NCI-H1048 (cell line): ENCODE measurements at places on chromosomes 3 and 15.

DNA sequence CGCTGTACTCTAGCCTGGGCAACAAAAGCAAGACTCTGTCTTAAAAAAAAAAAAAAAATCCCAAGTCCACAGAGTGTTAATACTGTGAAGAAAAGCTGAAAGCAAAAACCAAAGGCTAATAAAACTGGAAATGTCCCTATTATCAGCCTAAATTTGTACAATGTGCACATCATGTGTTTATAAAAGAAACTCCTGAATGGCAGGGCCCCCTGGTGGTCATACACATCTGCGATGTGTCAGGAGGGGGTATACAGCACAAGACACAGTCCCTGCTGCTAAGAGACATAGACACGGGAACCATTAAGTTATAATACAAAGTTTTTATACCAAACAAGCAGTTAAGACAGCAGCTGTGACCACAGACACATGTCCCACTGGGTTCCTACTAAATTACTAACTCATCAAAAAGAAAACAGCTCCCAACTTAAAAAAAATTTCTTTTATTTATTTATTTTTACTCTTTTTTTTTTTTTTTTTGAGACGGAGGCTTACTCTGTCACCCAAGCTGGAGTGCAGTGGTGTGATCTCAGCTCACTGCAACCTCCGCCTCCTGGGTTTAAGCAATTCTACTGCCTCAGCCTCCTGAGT is 31.0 kb downstream of the IDH2 start:
- DNase-seq: no peak

DNA sequence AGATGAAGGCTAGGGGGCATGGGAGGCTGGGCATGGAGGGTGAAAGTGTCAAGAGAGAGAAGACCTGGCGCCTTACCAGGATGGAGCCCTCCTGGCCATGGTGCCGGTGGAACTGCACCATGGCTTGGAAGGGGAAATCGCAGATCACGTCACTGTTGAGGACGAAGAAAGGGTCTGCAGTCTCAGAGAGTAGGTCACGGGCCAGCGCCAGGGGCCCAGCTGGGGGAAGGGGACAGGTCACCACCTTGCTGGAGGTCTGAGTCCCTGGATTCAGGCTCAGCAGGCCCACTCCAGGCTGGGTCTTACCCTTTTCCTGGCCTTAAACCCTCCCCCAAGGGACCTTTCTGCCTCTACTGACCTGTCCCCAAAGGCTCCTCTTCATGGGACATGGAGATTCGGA is 855 bp downstream of the GMPPB start:
- DNase-seq: no peak

GRCh38 chr3:66585520-66586095 is 84.8 kb upstream of the LRIG1 start:
- DNase-seq: no peak

GRCh38 chr15:78837131-78837530 is 25.9 kb upstream of the ADAMTS7 start:
- DNase-seq: no peak

- DNase-seq: no peak
Observed at GRCh38 chr15:60804986-60805949, 326.3 kb upstream of the ICE2 start.

DNA sequence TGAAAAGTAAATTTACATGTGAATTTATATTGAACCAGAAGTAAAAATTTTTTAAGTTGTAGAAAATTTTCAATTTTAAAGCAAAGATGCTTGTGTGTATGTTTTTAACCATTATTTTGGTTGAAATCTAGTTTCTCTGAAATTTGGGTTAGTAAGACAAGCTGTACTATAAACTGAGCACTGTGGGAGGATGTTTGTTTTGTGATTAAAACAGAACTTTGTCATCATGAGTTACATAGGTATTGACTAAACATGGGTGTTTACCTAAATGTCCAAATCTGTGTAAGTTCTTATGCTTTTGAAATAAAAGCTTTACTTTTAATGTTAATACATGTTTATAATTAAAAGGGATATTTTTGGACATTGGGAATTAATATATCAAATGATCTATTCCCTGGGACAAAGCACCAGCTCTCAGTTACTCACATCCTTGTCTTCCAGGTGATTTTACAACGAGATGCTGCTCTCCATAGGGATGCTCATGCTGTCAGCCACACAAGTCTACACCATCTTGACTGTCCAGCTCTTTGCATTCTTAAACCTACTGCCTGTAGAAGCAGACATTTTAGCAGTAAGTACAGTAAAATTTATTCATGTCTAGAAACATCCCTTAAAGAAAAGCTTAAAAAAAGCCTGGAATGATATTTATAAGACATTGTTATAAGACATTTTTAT is 32.7 kb downstream of the RNF13 start:
- DNase-seq: no peak

DNA sequence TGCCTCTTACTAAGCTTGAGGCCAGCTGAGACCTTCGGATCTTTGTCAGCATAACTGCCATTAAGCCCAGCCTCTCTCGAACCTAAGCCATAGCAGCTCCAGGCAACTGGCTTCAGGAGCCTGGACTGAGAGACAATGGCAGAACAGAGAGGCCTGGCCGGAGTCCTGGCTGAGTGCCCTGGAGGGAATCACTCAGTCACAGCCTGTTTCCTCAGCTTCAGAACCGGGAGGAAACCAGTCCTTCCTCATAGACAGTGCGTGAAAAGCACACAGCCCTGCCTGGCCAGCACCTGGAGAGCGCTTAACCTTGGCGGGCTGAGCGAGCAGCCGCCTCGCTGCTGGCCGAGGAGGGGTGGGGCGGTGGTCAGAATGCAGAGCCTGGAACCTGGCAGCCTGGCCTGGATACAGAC is 21.6 kb downstream of the RNU5B-1 start:
- DNase-seq: no peak

GRCh38 chr3:134075846-134076245 is 46.1 kb upstream of the SLCO2A1 start:
- no peak for DNase-seq

GRCh38 chr3:143000528-143000927 is 842 bp upstream of the U2SURP start:
- DNase-seq: no peak

GRCh38 chr15:81825136-81825535 is 220.7 kb downstream of the MEX3B start:
- DNase-seq: no peak

GRCh38 chr3:168273917-168274316 is 178.2 kb upstream of the GOLIM4 start:
- no peak for DNase-seq

- DNase-seq: no peak
Observed at GRCh38 chr3:69165744-69166143, 43.3 kb upstream of the LMOD3 start.

DNA sequence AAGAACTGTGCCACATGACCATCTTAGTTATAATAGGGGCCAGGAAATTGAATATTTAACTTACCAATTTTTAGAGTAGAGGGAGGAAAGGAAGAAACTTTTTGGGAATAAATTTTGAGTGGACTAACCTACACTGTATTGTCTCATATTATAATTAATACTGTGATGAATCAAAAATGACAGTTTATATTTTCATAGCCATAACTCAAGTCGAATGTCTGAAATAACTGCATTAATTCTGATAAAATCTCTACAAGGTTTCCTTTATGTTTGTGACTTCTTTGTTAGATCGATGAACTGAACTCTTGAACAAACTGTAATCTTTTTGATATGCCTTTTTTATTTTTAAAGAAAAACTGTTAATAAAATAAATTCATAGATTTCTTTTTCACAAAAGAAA is 132.8 kb upstream of the DPH6 start:
- DNase-seq: no peak

GRCh38 chr15:52414936-52415335 is 113.7 kb downstream of the MYO5A start:
- no peak for DNase-seq

DNA sequence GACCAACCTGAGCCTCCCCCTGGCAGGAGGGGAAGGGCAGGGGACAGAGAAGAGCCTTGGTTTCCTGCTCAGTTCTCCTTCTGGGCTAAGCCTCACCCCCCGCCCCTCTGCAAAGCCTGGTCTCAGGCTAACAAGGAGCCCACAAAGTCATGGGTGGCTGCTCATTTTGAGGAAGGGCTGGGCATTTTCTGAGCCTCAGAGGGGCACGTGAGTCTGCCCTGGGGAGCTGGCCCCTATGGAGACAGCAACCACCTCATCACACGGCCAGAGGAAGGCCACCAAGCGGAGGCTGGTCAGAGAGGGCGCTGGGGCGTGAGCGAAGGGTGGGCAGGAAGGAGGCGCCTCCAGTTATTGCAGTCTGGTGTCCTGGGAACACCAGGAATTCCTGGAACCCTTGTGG is 18.7 kb downstream of the ABTB1 start:
- no peak for DNase-seq

- no peak for DNase-seq
Observed at GRCh38 chr15:98268163-98268562, 307.7 kb downstream of the ARRDC4 start.

GRCh38 chr3:135500034-135500433 is 465.5 kb upstream of the PPP2R3A start:
- no peak for DNase-seq

- no peak for DNase-seq
Observed at GRCh38 chr3:15253023-15253697, 47.1 kb downstream of the CAPN7 start.

DNA sequence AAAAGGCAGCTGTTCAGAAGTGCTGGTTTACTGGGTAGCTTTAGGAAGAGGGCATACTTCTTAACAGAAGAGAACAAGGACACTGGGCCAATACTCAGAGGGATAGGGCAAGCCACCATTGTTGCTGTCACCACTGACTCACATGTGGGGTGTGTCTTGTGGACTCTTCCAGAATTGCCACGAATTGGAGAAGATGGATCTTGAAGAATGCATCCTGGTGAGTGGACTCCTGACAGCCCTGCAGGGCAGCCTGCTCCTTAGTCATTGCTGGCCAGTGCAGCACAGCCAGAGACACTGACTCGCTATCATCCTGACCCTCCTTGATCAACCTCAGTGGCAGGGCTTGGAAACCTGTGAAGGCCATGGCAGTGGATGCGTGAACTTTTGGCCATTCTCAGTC is 62.3 kb downstream of the UBP1 start:
- no peak for DNase-seq

- no peak for DNase-seq
Observed at GRCh38 chr3:56980798-56981390, 79.6 kb upstream of the SPATA12 start.

DNA sequence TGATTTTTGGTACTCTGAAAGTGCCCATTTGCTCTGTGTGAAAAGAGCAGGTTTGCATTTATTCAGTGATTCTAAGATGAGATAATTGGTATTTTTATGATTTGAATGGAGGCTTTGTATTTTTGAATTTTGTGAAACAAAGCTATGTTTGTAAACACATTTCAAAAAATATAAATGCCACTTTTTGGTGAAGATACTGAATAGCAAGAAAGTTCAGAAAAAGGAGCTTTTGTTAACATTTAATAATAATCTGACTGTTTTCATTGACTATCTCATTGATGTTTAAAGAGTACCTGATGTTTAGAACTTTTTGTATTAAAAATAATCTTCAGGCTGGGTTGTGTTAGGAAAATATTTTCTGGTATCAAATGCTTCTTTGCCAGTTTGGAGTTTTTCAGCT is 23.7 kb downstream of the TCF12 start:
- DNase-seq: no peak

GRCh38 chr15:81481346-81481745 is 107.3 kb upstream of the TMC3 start:
- no peak for DNase-seq

- no peak for DNase-seq
Observed at GRCh38 chr3:60755094-60755493, 496.2 kb downstream of the FHIT start.

GRCh38 chr3:52243791-52244628 is 1.5 kb upstream of the PPM1M start:
- no peak for DNase-seq

DNA sequence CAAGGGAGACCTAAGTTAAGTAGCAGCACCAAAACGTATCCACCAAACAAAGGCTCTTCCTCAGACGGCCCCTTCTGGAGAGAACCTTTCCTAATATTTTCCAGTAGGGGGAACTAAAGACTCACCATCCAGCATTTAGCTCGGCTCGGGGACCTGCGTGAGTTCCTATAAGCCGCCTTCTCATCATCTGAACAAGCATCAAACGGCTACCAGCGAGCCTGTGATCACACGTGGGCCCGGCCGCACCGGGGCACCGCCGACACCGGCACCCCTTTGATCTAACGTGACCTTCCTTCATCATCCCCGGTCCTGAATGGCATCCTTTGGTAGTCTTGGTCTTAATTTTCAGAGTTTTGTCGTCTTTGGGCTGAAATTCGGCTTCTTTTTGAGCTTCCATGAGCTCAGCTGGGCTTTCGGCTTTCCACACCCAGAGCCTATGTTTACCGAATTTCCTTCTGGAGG is 1.4 kb upstream of the ROBO2 start:
- peak; percentile 41 for DNase-seq

DNA sequence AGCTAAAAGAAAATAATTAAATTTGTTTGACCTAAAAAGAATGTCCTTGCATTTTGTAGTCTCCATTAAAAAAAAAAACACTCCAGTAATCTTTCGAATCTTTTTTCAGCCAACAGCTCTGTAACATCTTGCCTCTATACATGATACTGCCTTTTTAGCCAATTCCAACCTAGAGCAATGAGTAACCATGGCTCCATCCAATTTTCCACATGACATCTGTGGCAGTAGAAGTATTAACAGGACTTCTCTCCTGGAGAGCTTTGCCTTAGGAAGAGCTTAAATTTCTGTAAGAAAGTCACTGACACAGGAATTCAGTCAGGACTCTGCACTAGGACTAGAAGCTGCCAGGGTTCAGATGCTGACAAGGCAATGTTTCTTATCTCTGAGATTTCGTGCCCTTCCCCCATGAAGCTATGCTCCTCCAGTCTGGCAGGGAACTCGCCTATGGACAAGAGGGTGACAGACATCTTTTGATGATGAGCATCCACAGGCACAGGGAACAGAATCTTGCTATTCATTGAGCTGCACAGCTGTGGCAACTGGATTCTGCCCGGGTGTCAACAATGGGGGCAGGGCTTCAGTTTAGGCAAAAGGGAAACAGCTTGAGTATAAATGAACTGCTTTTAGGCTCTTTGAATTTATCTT is 81.8 kb downstream of the ALCAM start:
- DNase-seq: no peak

- no peak for DNase-seq
Observed at GRCh38 chr15:50909010-50909317, 481 bp downstream of the AP4E1 start.

GRCh38 chr3:123155471-123156011 is 46.2 kb upstream of the SEC22A start:
- DNase-seq: no peak

DNA sequence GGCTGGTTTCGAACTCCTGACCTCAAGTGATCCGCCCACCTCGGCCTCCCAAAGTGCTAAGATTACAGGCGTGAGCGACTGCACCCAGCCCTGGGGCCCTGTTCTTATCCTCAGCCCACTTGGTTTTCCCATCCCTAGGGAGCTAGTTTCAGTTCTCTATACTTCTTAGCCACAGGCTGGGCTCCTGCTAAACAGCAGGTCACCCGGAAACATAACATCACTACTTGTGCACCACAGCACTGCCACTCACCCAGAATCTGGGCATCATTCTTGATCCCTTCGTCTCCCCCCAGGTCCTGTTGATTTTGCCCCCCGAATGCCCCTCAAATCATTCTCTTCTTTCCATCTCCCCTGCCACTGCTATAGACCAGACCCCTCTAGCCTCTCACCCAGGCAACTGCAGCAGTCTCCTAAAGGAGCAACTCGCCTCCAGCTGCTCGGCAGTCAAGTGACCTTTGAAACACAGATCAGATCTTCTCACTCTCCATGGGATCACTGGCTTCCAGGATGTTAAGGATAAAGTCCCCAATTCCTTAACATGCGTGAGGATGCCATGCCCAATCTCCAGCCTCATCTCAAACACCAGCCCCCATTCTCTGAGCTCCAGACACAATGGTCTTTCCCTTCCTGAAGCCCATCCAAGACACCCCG is 5.6 kb upstream of the AP3S2 start:
- DNase-seq: no peak

- no peak for DNase-seq
Observed at GRCh38 chr3:194034346-194035336, 101.3 kb upstream of the HES1 start.
